T-helper 1 cell treated with Interleukin-12 subunit alpha and Interleukin-12 subunit beta and Interleukin-4 antibody, amounts not matched to agents 30 ng/mL and 1 ng/mL, for 36 hours (primary cell): ENCODE measurements at places on chromosomes 2 and 18. TPM values are rescaled to one million over a fixed set of nuclear protein-coding genes. Genes with fewer than 3 reads are reported as not detected.

The RASGRP3 gene
- total RNA-seq = 13.9 and 14.1 TPM in 2 replicates

The LYPD1 gene
- not detected in 2 replicates for total RNA-seq

The SP5 gene
- total RNA-seq = 0.12 and 0.17 TPM in 2 replicates

The LINC00305 gene
- not detected in 2 replicates for total RNA-seq

The DSG3 gene
- total RNA-seq = not detected in 2 replicates

The TMEM200C gene
- not detected in 2 replicates for total RNA-seq

The PPP1R7 gene
- total RNA-seq = 113 and 116 TPM in 2 replicates

The AOX1 gene
- total RNA-seq = 0.32 and 0.34 TPM in 2 replicates

The LOXHD1 gene
- 0.05 TPM in 1 of 2 replicates, not detected in the other for total RNA-seq

The LYPD6 gene
- total RNA-seq = not detected in 2 replicates

The ARHGAP28 gene
- not detected in 2 replicates for total RNA-seq

The ZNF385B gene
- not detected in 2 replicates for total RNA-seq

The ACADL gene
- not detected in 2 replicates for total RNA-seq

The EPC2 gene
- total RNA-seq = 44.0 and 46.1 TPM in 2 replicates

The HOXD4 gene
- not detected in 2 replicates for total RNA-seq

The TMEM37 gene
- not detected in 2 replicates for total RNA-seq

The TFCP2L1 gene
- not detected in 2 replicates for total RNA-seq

The POTEI gene
- not detected in 2 replicates for total RNA-seq

The LBX2 gene
- total RNA-seq = 0.42 and 0.98 TPM in 2 replicates

The FSIP2 gene
- 0.27 TPM in 2 replicates for total RNA-seq

The EGR4 gene
- 0.27 and 0.56 TPM in 2 replicates for total RNA-seq

The SULT1C2 gene
- total RNA-seq = not detected in 2 replicates

The OTX1 gene
- total RNA-seq = not detected in 2 replicates

The UGT1A5 gene
- total RNA-seq = not detected in 2 replicates

The DPYSL5 gene
- total RNA-seq = 0.05 and 0.10 TPM in 2 replicates

The AGXT gene
- not detected in 2 replicates for total RNA-seq

The UGT1A4 gene
- total RNA-seq = not detected in 2 replicates

The AFTPH gene
- 39.0 and 41.5 TPM in 2 replicates for total RNA-seq

The SEC11C gene
- 139 and 152 TPM in 2 replicates for total RNA-seq

The RAD51AP2 gene
- total RNA-seq = not detected in 2 replicates

The IL1A gene
- 1.7 and 2.0 TPM in 2 replicates for total RNA-seq

The KCNIP3 gene
- not detected in 2 replicates for total RNA-seq

The SEMA4C gene
- total RNA-seq = 22.6 and 23.9 TPM in 2 replicates

The CPO gene
- not detected in 2 replicates for total RNA-seq

The PRKAG3 gene
- not detected in 2 replicates for total RNA-seq

The SIX3 gene
- not detected in 2 replicates for total RNA-seq

The GATA6 gene
- not detected in 2 replicates for total RNA-seq

The IMP4 gene
- total RNA-seq = 79.3 and 86.2 TPM in 2 replicates

The SCN2A gene
- total RNA-seq = not detected in 2 replicates

The DNAJC5G gene
- not detected in 2 replicates for total RNA-seq

The ALLC gene
- not detected in 2 replicates for total RNA-seq

The TEX44 gene
- not detected in 2 replicates for total RNA-seq
